ENCODE measurements at places on chromosomes 1 and 21. TPM values are rescaled to one million over a fixed set of nuclear protein-coding genes. Genes with fewer than 3 reads are reported as not detected.

PADI1 gene
- not detected for polyA plus RNA-seq

AADACL3 gene
- polyA plus RNA-seq, result not detected

AJAP1 gene
- not detected for polyA plus RNA-seq

ZNF695 gene
- polyA plus RNA-seq, result 0.36 TPM

GPATCH4 gene
- polyA plus RNA-seq, result 45.5 TPM

RAB42 gene
- polyA plus RNA-seq, result not detected

PPOX gene
- polyA plus RNA-seq, result 13.4 TPM

MYCL gene
- polyA plus RNA-seq, result 0.16 TPM

OR2T29 gene
- polyA plus RNA-seq, result not detected

ANKRD35 gene
- polyA plus RNA-seq, result not detected

IGSF3 gene
- polyA plus RNA-seq, result not detected

FAM163A gene
- polyA plus RNA-seq, result not detected

AMIGO1 gene
- polyA plus RNA-seq, result 0.88 TPM

EDN2 gene
- not detected for polyA plus RNA-seq

PPFIA4 gene
- not detected for polyA plus RNA-seq

ANXA9 gene
- 0.11 TPM for polyA plus RNA-seq

KRTAP19-1 gene
- not detected for polyA plus RNA-seq

GBP6 gene
- not detected for polyA plus RNA-seq

PLCH2 gene
- 0.66 TPM for polyA plus RNA-seq

C1orf226 gene
- not detected for polyA plus RNA-seq

SMCP gene
- polyA plus RNA-seq, result not detected

LY9 gene
- polyA plus RNA-seq, result 158 TPM

CDC42BPA gene
- not detected for polyA plus RNA-seq

MUL1 gene
- 37.1 TPM for polyA plus RNA-seq

GSTM5 gene
- not detected for polyA plus RNA-seq

MFSD2A gene
- polyA plus RNA-seq, result 1.5 TPM
